Fibroblast of mammary gland (primary cell): ENCODE measurements at places on chromosomes 7 and 10.

GRCh38 chr7:137964824-137965545 is 36.9 kb downstream of the CREB3L2 start:
- no peak for DNase-seq

DNA sequence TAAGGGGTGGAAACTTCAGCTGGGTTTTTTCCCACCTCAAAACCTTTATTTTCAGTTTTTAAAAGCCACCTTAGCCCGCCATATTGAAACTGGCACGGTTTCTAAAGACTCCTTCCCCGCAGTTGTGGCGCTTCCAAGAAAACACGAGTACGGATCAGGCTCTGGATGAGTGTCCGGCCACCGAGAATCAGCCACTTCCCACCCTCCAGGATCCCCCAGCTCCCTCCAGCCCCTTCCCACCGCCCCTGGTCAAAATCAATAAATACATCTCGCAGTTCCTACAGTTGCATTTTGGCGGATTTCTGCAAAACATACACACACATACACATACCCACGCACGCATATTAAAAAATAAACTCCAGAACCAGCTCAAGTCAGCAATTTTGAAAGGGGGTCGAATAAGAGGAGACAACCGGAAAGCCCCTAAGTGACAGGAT is 1.1 kb downstream of the SFMBT2 start:
- DNase-seq: peak; percentile 4

- no peak for DNase-seq
Observed at GRCh38 chr7:157526005-157526912, 189.5 kb downstream of the DNAJB6 start.

DNA sequence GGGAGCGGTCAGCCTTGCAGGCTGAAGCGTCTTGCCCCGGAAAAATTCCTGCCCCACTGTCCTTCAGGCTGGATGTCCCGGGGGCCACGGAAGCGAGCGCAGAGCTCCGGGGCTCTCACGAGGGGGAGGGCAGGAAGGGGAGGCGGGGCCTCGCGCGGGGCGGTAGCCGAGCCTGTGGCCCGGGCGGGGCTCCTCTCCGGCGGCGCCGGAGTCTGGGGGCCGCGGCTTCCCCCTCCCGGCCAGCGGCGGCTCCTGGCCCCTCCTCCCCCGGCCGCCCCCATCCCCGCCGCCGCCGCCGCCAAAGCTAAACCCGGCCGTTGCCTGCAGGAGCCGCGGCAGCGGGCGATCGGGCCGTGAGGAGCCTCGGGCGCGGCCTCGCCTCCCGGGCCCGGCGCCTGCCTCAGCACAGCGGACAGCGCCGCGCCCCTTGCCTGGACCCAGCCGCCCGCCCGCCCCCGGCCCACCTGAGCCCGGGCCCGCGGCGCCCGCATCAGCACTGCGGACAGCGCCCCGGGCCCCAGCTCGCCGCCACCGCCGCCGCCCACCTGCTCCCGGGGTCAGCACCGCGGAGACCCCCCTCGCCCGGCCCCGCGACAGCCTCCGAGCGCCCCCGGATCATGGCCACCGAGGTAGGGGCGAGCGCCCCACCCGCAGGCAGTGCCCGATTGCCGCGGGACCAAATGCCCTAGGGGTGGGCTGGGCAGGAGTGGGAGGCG is at the start of gene GOLGA7B:
TSS of gene GOLGA7B (plus strand) at position 157 of the 716 bp plus-strand sequence. CDS start at position 618, 461 bp downstream.
- no peak for DNase-seq

DNA sequence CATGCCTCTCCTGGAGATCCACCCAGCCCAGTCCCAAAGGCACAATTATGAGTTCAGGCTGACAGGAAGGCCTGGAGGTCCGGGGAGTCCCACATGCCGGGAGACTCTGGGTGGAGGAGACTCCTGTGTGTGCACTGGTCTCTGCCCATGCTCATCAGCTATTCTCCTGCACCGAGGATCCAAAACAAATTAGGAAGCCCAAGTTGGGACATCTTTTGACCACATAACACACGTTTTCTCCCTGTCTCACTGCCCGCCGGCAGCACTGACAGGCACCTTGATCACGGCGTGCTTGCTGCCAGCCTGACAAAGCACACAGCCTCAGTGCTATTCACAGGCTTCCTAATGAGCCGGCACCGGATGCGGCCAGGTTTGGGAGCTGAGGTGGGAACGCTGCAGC is 412.7 kb downstream of the PTPRN2 start:
- no peak for DNase-seq

GRCh38 chr10:110013630-110014293 is 6.0 kb downstream of the ADD3 start:
- DNase-seq: peak; percentile 74

DNA sequence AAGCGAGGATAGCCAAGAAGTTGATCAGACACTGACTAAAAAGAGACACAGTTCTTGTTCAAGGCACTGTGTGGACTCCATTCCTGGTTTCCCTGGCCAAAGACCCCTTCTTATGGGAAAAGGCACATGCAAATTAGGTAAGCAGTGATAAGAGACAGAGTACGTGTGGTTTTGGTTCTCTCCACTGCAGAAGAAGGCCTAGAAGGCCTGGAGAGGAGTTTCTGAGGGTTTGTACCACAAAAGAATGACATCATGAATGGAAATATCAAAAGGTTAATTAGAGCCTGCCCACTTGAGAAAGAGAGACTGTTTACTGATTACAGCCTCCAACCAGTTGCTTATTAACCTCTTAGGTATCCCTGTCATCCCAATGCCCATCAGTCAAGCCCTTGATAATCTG is 137.5 kb downstream of the ZNF365 start:
- DNase-seq: no peak

GRCh38 chr10:79231908-79232307 is 115.4 kb upstream of the PPIF start:
- no peak for DNase-seq

DNA sequence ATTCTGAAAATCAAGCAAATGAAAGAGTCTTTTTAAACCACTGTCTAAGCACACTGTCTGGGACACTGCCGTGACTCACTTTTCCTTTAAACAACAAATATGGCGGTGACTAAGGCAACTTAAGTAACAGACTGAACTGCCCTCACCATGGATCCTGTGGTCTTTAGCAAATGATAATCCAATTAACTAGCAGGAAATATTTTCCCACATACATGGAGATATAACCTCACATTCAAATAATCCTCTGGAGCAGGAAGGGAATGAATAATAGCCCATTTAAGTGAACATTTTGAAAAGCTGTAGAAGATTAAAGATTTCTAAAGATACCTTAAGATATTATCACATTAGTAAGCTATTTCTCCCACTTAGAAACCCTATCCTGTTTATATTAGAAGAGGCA is 40.3 kb upstream of the LRRC17 start:
- peak; percentile 96 for DNase-seq

DNA sequence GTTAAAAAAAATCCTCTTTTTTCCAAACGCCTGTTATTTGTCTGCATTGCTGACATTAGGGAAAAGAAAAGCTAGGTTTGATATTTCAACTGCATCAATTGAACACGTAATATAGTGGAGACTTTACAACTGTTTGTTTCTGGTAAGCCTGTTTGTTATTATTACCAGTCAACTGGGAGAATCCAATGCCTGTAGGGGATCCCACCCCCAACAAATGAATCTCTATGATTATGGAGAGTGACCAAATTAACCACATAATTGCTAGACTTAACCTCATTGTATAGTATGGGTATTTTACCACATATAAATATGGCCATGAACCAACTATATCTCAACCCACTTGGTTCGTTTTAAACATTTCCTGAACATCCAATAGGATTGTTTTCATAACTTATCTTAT is 216.1 kb downstream of the TWIST1 start:
- DNase-seq: no peak

- no peak for DNase-seq
Observed at GRCh38 chr7:41241641-41242040, 461.2 kb downstream of the INHBA start.

DNA sequence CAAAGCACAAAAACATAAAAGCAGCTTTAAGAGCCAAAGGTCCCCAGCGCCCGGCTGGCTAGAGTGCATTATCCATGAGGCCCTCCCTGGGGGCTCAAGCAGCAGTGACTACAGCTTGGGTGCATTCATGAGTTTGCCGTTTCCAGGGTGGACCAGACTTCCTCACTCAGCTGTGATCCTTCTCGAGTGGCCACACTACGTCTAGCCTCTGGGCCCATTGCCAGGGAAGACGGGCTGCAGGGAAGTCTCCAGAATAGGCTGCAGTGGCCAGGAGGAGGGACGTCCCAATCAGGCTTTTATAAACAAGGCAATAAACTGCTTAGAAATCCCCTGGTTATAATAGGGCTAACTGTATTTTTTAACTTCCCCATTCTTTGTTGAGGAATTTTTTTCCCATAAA is 89.4 kb upstream of the C1QL3 start:
- DNase-seq: no peak

DNA sequence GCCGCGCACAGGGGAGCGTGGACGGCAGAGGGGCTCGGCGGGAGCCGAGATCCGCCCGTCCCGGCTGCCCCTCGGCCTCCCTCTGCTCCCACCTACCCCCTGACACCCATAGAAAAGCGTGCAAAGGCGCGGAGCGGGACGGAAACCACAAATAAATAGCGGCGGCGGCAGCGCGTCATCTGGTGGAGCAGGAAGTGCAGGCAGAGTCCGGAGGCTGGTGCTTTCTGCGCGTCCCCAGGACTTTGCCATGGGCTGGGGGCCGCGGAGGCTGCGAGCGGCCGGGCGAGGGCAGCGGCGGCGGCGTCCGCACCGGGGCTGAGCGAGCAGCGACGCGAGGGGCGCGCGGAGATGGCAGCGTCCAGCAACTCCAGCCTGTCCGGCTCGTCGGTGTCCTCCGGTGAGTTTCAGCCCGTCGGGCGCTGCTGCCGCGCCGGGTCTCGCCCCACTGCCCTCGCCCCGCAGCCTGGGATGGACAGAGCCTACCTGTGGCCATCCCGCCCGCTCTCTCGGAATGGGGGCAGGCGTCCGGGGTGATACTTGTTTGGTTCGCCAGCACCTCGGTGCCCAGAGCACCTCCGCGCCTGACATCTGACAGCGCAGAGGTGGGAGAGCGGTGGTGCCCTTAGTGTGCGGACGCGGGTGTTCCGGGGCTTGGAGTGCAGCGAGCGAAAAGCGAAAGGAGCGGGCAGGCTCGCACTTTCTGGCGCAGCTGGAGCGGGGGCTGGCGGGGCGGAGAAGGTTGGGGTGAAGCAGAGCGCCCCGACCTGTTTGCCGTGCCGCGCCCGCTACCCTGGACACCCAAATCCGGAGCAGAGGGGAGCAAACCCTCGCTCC is at the start of gene CHN2:
TSS of gene CHN2 (plus strand) at position 182 of the 834 bp plus-strand sequence.
- DNase-seq: peak; percentile 11

- no peak for DNase-seq
Observed at GRCh38 chr10:80288849-80289248, 609 bp downstream of the MAT1A start.

DNA sequence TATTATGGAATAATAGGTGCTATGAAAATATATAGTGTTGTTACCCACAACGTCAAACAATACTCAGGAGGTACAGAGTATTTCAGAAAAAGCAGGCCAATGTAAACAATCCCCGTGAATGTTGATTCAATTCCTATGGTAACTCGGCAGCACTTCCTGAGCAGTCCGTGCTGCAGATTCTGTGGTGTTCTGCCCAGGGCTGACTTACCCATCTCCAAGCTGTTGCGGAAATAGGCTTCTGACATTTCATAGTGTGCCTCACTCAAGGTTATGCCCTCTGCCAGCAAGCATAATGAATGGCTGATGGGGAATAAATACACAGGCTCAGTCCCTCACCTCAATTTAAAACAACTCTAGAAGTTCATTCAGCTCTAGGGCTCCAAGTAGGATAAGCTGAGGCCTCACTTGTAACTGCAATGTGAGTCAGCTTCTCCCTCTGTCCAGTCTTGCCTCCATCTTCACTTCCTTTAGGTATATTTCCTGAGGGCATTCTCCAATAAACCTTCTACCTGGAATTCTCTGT is 177.6 kb downstream of the GNAI1 start:
- DNase-seq: peak; percentile 22

DNA sequence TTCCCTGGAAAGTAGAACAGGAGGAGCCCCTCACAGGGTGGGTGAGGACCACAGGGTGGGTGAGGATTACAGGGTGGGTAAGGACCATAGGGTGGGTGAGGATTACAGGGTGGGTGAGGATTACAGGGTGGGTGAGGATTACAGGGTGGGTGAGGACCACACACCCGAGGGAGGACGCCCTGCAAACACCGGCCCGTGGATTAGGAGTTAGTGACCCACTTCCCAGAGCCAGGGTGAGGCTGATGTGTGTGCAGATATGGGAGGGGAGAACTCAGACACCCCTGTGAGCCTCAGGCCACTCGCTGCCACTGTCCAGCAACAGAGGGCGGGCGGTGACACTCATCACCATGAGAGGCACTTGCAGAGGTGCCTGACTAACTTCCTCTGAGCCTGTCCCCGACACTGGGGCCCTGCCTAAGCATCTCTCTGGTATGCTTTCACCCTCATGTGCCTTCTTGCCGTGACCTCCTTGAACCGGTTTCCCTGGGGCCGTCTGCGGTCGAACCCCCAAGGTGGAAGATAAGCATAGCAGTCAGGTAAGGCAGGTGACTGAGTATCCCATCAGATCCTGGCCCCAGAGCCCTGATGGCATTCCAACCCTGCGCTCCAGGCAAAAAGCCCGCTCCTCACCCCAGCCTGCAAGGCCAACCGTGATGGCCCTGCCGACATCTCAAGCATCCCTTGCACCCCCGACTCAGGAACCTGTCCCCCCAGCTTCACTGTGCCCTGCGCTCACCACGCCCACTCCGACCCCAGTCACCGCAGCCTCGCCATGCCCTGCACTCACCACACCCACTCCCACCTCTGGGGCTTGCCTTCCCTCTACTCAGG is 74.1 kb downstream of the FAM53B start:
- DNase-seq: no peak

DNA sequence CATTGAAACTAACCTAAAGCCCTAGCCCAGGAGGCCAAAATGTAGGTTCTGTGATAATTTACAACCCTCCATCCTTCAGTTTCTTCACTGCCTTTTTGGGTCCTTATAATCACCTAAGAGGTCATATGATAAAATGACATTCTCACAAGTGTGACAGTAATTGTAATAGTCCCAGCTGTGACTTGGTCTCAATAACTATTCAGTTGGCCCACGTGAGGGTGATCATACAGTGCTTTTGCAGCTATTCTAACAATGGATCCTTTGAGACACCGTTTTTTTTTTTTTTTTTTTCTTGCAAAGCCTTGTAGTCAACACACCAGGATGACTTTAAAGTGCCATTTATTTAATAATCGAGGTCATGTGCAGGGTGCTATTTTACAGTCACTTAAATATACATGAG is 760.0 kb downstream of the PHTF2 start:
- no peak for DNase-seq

DNA sequence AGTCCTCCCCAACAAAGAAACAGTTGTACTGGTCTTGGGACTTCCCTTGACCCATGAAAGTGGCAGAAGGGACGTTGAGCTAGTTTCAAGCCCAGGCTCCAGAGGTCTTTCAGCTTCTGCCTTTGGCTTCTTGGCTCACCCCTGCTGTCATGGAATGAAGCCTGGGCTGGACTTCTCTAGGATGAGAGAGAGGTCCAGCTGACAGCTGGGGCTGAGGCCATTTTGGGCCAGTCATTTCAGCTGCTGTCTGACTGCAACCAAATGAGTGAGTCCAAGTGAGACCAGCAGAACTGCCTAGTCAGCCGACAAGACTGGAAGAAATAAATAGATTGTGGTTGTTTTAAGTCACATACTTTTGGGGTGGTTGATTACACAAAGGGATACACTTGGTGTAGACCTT is 76.6 kb downstream of the TMEM178B start:
- no peak for DNase-seq

- DNase-seq: no peak
Observed at GRCh38 chr7:105423987-105424386, 35.3 kb upstream of the SRPK2 start.
